HFFc6 (cell line): ENCODE measurements at places on chromosomes 12 and 14. TPM values are rescaled to one million over a fixed set of nuclear protein-coding genes. Genes with fewer than 3 reads are reported as not detected.

DNA sequence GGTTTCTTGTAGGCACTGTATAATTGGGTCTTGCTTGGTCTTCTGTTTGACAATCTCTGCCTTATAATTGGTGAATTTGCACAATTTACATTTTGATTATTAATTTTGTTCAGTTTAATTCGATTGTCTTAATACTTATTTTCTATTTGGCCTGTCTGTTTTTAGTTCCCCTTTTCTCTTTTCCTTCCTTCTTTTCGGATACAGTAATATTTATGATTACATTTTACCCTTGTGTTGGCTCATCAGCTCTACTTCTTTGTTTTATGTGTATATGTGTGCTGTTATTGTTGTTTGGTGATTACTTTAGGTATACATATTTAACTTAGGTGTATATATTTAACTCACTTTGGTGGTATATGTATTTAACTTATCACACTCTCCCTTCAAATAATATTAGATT lies 12.8 kb upstream of the BEGAIN start:
- DNase-seq = no peak

DNA sequence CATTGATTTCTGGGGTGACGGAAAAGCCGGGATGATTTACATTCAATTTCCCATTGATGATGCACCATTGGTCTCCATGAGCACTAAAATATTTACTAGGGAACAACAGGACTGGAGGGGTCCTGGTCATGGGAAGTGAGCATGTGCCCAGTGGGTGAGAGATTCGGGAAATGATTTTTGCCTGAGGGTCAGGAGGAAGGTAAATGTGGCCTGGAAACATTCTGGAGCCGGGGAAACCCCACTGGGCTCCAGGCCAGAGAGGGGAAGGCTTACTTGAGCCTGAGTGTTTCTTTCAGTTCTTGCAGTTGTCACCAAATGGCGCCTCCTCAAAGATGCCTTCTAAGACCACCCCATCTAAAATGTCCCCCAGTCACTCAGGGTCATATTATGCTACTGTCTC lies 532.3 kb upstream of the TBX3 start:
- DNase-seq = no peak

Gene GALNT16
- total RNA-seq = 0.15 to 0.33 TPM (median 0.15 TPM) in 3 replicates

Gene TAS2R19
- 0.28 and 0.52 TPM in 2 replicates for total RNA-seq

Gene SRGAP1
- 33.1 to 41.6 TPM (median 36.8 TPM) in 3 replicates for total RNA-seq

Gene PZP
- not detected in 2 replicates for total RNA-seq
